ENCODE measurements at places on chromosomes 6 and 20.

DNA sequence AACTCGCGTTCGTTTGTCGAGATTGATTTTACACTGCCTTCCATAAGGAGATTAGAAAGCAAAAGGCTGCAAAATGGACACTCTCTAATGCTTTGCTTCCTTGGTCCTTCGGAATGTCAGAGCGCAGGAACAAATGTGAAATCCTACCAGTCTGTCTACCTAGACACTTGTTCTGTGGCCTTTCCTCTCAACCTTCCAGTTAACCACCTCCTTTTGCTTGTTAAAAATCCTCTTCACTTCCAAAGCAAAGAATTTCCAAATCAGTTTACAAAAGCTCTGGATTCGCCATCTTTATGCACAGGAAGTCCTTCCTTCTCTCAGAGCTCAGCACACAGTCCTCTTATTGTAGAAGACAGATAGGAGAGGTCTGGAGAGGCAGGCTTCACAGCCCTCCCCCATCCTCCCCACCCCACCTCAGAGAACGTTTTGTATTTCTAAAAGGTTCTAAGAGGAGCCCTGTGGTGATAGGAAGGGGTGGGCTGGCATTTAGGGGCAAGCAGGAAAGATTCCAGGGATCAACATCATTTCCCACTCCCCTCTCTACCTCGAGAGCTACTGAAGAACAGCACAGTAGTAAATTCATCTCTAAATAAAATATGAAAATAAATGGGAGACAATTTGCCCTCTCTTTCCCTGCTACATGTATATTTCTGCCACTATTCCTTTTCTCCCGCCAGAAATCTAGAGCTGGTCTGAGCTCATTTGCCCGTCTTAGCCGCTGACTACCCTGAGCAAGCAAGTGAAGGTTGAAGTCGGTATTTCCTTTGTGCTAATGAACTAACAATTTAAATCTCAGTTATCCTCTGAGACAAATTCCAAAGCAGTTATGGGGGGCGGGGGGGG is 18.9 kb downstream of the TFAP2A start:
- DNase-seq = no peak

- DNase-seq = no peak
Measured at GRCh38 chr6:144265061-144265357, 20.1 kb upstream of the UTRN start.

DNA sequence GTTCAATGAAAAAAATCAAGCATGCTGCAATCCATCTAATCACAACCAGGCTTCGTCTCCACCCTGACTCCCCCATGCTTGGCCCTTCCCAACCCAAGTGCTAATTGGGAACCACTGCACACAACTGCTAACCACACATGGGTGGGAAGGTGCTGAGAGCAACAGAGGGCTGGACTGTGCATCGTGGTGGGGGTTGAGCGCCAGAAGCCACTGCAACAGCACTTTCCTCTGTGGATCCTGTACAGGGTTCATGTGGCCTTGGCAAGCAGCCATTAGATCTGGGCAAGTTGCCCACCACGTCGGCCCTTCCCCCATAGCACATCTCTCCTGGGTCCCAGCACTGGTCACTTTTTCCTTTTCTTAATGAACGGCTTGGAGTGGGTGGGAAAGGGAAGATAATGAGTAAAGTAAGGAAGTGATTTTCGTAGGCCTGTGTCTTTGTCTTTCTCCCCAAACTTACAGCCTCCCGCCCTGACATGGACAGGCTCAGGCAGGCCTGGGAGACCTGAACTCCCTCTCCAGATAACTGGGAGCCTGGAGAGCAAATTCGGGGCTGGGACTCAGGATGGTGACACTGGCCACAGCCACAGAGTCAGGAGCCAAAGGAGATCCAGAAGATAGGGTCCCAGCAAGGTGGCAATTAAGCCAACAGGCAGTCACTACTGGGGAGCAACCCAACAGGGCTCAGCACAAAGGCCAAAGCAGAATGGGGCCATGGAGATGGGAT is 34.4 kb upstream of the MRPS10 start:
- no peak for DNase-seq

GRCh38 chr6:116579143-116579542 is 7.8 kb downstream of the RWDD1 start:
- no peak for DNase-seq

DNA sequence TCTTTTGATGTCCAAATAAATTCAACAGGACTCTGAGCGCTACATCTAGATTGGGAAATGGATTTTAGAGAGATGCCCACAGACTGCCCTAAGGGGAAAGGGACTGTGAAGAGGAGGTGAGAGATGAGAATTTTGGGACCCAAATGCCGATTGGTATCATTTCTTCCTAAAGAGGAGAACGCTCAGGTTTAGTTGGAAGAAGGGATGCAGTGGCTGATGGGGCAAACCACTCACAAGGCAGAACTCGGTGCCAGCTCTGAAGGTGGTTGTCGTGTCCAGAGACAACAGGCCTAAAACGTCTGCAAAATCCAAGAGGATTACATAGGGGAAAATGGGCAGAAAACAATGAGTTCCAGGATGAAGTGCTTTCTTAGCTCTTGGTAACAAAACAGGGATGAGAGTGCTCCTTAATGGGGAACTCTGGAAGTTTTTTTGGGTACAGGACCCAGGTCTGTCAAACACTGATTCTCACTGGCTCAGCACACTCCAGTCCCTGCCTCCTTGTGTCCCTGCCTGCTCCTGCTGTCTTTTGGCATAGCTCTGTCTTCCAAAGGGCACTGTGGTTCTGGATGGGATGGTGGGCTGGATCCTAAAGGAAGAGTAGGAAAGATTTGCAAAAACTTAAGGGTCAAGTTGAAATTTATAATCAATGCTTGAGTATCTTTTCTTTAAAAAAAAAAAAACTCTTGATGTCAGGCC is 29.0 kb downstream of the NEDD9 start:
- DNase-seq = no peak

DNA sequence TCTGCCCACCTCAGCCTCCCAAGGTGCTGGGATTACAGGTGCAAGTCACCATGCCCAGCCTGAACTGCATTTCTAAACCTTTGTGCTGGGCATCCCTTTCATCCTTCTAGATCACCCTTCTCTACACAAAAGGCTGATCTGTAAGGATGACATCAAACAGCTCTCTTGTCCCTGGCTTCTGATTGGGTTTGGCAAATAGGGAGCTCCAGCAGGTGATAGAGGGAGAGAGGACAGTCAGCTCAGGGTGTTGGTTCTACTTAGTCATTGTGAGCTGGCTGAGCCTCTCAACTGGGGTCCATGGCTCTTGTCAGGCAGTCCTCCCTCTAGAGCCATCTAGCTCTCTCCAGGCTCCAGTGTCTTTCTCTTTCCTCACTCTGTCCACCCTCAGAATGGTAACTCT is 237.6 kb upstream of the JARID2 start:
- DNase-seq = no peak

GRCh38 chr20:34998331-34998950 is 42.8 kb downstream of the MYH7B start:
- no peak for DNase-seq

Data from KG1 (cell line).